ENCODE measurements at places on chromosomes 11 and 22.

DNA sequence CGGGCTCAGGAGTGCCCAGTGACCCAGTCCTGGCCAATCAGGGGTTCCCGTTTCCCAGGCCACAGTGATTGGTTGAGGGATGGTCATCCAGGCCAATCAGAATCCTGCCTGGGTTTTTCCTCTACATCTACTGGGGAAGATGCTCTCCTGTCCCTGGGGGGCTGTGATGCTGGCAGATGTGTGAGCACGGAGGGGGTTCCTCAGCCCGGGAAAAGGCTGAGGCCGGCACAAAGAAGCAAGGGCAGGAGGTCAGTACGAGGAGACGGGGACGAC is 171.2 kb downstream of the CTTN start:
- no peak for DNase-seq

- DNase-seq, result no peak
Measured at GRCh38 chr11:108914211-108914610, 249.3 kb downstream of the DDX10 start.

- DNase-seq, result no peak
Measured at GRCh38 chr11:28842716-28843115, 734.5 kb downstream of the METTL15 start.

GRCh38 chr11:94948070-94948617 is 25.2 kb downstream of the CWC15 start:
- DNase-seq, result no peak

DNA sequence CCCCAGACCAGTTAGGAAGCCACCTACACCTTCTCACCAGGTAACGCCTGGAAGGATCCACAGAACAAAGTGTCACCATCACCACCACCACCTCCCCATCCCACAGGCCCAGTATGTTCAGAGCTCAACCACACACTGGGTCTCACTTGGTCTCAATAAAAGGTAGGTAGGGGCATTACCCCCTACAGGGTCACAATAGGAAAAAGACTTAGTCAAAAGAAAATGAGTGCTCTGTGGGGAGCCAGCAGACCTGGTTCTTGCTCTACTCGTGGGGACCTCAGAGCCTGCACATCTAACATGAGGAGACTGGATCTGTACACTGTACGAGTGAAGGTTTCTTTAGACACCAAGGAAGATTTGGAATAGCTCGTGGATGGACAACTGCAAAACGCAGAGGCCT is 49.3 kb downstream of the HIRA start:
- no peak for DNase-seq

DNA sequence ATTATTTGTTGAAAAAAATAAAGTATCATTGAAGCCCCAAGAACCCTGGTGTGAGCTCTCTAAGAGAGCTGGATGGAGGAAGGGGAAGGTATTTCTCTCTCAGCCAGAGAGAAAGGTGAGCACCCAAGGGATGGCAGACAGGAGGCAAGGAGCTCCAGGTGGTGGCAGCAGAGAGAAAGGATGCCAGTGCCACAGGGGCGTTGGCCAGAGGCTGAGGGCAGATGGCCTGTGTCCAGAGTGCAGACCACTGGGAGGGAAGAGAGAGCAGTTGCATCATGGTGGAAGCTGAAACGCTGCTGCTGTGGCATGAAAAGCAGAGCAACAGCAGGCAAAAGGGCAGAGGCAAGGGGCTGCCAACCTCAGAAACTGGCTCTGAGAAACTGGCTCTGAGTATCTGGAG is 8.5 kb downstream of the SPON1 start:
- DNase-seq, result no peak

- no peak for DNase-seq
Measured at GRCh38 chr11:121282886-121283502, 9.6 kb upstream of the SC5D start.

- DNase-seq, result no peak
Measured at GRCh38 chr22:37930952-37931440, 22.4 kb downstream of the C22orf23 start.

DNA sequence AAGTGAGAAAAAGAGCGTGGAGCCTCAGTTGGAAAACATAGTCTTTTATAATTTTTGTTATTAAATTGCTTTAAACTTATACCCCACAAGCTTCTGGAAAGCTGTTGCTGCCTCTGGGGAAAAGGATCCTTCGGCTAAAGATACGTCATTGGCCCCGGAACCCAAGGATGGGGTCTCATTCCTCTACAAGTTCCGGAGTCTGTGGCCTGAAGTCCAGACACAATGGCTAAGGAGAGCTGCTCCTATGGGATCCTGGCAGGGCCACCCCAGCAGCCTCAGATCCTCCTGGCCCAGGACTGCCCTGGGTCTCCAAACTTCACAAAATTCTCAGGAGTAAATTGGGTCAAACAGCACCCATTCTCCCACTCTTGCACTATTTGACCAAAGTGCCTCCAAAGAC is 5.9 kb downstream of the WT1 start:
- no peak for DNase-seq

GRCh38 chr11:95084509-95084908 is 5.1 kb upstream of the ENDOD1 start:
- DNase-seq, result no peak

DNA sequence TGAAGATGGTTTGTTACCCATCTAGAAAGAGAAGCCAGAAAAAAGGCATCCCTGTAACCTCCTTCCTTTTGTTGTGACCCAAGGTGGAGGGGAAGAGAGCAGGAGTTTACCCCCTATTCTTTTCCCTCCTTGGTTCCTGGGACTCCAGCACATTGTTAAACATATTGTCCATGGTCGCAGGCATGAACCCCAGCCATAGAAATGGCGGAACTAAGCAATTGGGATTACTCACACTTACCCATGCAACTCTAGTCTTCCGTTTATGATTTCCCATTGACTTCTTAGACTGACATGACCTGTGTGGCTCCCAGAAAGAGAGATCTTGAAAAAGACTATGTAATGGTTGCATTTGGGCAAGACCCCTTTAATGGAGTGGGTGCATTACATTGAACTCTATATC is 45.4 kb downstream of the OR4C46 start:
- no peak for DNase-seq

DNA sequence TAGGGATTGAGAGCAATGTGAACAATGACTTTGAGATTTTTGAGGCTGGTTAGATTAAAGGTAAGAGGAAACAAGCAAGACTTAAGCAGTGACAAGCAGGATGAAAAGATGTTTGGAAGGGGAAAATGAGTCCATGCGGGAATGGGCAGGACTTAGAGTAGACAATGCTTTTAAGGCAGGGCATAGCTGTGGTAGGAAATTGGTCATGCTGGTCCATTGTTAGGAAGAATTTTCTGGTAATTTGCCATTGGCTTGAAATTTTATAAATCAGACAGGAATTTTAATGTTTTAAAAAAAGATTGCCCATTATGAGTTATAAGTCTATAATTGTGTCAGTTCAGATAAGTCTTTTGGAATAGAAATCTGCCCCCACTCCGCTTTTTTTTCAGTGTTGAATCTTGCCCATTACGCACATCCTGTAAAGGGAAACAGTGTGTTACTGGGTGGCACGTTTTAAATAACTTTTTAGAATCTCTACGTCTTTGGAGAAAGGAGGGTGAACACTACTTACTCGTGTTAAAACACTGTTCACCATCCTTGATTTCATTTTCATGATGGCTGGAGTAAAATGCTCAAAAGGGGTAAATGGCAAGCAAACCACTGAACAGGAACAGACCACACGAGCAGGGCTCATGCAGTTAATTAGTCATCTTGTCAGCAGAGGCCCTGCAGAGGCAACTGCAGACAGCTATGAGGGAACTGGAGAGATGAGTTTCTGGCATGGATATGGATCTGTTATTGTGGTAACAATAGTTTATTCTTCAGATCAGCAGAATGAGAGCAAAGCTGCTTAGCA is 25.0 kb downstream of the SWAP70 start:
- no peak for DNase-seq

DNA sequence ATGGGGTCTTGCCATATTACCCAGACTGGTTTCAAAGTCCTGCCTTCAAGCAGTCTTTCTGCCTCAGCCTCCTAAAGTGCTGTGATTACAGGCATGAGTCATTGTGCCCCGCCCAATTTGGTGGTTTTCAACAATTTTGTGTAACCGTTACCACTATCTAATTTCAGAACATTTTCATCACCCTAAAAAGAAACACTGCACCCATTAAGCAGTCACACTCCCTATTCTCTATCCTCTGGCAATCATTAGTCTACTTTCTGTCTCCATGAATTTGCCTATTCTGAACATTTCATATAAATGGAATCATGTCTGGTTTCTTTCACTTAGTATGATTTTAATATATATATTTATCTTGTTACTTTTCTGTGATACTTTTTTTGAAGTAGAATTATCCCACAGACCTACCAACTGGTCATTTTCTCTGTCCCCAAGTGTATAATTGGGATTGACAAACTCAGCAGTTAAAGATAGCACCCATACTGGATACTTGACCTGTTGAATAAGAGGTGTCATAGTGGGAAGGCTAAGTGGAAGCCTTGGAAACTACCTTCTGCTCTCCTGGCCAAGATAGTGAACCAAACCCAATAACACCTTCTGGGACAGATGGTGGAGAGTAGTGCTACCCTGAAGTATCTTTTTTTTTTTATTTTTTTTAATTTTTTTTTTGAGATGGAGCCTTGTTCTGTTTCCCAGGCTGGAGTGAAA is 64.8 kb downstream of the STIM1 start:
- DNase-seq, result no peak

- DNase-seq, result no peak
Measured at GRCh38 chr11:128335729-128336128, 251.6 kb downstream of the ETS1 start.

DNA sequence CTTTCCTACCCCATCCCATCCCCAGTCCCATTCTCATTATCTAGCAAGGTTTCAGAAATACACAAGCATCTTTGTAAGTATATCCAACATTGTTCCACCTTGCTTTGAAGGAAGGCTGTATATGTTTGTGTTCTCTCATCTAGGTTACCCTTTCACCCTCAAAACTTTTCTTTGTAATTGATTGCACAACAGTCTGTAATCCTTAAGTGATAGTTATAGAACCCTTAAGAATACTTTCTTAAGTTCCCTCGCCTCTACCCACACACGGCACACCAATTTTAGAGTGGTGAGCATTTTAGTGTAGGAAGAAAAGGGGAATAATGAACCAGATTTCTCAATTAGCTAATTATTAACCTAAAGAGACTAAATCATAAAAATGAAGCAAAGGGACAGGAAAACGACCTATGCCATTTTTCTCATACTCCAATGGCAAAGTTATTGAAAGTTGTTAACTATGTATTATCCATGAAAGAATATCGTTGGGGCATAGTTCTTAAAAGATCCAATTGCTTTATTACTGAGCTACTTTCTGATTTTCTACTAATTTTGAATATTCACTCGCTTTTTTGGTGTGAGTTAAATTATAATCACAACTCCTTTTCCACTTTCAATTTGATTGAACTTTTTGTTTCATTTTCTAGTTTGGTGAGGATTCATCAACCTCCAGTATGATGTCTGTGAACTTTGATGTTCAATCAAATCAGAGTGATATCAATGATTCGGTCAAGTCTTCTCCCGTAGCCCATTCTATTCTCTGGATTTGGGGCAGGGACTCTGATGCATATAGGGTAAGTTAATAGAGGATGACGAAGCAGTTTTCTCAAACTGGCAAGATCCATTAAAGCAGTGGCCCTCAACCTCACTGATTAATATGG is 44.9 kb downstream of the TTC17 start:
- no peak for DNase-seq

- DNase-seq, result peak; percentile 86
Measured at GRCh38 chr22:26610072-26610958, 7.5 kb downstream of the CRYBB1 start.

- no peak for DNase-seq
Measured at GRCh38 chr22:34113381-34113780, 193.1 kb upstream of the LARGE1 start.

GRCh38 chr11:28393348-28393747 is 285.2 kb downstream of the METTL15 start:
- no peak for DNase-seq

DNA sequence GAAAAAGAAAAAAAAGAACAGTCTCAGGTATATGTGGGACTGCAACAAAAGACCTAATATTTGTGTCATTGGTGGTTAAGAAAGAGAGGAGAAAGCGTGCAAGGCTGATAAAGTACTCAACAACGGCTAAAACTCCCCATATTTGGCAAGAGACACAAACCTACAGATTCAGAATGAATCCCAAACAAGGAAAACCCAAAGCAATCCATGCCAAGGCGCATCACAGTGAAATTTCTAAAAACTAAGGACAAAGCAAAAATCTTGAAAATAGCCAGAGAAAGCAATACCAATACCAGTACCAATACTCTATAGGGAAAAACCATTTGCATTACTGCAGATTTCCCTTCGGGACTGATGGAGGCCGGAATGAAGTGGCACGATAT is 32.4 kb upstream of the SEPTIN5 start:
- DNase-seq, result no peak

- no peak for DNase-seq
Measured at GRCh38 chr11:10358696-10359095, 53.8 kb downstream of the ADM start.

DNA sequence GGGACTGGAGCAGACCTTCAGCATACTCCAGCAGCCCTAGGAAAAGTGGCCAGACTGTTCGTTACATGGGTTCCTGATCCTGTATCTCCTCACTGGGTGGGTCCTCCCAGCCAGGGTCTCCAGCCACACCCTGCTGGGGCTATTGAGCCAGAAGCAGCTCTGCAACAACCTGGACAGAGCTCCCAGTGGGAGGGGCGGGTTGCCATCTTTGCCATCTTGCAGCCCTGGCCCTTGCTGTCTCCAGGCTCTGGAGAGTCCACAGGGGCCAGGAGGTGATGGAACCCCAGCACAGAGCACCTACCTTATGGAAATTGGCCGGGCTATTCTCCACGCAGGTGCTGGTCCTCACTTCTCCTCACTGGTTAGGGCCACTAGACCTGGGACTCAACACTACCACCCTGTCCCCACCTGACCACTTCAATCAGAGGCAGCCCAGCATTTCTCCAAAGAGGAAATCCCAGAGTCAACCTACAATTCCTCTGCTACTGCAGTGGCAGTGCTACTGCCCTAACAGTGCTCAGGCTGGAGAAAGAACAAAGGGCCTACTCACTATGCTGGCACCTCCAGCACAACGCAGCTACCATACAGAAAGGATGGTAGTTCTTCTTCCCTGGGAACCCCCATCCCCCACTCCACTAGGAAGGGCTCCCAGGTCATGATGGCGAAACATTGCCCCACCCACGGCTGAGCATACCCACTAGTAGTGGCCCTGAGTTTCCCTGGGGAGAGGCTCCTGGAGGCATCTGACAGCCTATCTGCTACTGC is 290.2 kb upstream of the NCAM1 start:
- DNase-seq, result no peak

DNA sequence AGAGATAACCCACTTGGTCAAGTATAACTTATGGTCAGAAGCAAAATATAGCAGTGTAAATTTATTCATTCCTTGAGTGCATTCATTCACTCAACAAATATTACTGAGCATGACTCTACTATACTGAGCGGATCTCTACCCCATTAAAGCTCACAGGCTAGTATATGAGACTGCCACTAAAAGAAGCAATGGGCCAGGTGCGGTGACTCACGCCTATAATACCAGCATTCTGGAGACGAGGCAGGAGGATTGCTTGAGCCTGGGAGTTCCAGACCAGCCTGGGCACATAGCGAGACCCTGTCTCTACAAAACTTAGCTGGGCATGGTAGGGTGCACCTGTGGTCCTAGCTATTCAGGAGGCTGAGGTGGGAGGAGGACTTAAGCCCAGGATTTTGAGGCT is 197.6 kb upstream of the BLID start:
- no peak for DNase-seq

GRCh38 chr22:29175312-29175835 is 30.3 kb upstream of the EMID1 start:
- DNase-seq, result no peak

- peak; percentile 76 for DNase-seq
Measured at GRCh38 chr11:73393479-73394415, 17.5 kb downstream of the RELT start.

GRCh38 chr22:39173787-39174497 is 21.5 kb upstream of the CBX7 start:
- DNase-seq, result no peak

GRCh38 chr11:19336331-19336730 is 95.6 kb upstream of the E2F8 start:
- no peak for DNase-seq
